Choroid plexus epithelial cell (primary cell): ENCODE measurements at places on chromosomes 16 and 17.

- no peak for DNase-seq
These were observed 31.1 kb upstream of the ADORA2B start for GRCh38 chr17:15913826-15914225.

DNA sequence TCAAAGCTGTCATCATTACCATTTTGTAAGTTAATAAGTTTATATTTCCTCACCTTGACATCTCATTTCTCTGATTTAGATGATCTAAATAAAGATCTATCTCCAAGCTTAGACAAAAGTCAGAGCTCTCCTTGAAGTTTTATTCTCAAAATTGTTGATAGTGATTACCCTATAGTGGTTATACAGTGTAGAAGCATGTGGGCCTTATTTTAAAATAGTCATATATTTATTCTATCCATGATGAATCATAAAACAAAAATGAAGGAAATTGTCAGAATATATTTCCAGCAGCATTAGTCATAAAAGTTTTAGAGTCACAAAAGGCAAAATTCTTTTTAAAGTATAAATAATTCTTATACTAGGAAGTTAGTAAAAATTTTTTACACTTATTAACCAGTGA lies 49.0 kb downstream of the RHOT1 start:
- DNase-seq = peak; percentile 46

GRCh38 chr16:27922433-27922832 lies 141.1 kb downstream of the GSG1L start:
- no peak for DNase-seq

DNA sequence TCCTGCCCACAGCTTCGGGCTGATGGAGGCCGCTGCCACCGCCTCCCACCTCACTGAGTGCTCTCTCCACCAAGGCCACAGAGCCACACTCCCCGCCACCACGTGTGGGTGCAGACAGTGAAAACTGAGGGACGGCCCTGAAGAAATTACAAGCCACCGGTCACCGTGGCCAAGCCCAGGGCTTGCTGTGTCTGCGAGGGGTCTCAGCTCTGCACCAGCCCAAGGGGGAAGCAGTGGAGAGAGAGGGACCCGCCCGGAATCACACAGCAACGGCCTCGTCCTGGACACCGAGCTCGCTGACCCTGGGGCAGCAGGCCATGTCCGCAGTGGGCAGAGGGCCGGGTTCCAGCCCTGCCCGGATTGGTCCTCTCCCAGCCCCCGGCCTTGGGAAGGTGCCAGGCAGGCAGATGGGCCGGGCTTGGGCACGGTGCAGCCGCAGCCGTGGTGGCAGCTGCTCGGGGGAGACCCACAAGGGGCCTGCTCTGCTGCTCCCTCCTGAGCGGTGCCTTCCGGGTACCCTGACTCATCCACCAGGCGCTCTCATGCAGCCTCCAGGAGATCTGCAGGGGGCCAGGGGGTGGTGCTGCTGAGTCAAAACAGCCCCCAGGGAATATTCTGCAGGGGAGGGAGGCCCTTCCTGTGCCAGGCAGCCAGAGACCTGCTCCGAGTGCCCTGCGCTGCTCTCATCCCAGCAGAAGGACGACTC lies 52.0 kb downstream of the CBFA2T3 start:
- DNase-seq = peak; percentile 93

DNA sequence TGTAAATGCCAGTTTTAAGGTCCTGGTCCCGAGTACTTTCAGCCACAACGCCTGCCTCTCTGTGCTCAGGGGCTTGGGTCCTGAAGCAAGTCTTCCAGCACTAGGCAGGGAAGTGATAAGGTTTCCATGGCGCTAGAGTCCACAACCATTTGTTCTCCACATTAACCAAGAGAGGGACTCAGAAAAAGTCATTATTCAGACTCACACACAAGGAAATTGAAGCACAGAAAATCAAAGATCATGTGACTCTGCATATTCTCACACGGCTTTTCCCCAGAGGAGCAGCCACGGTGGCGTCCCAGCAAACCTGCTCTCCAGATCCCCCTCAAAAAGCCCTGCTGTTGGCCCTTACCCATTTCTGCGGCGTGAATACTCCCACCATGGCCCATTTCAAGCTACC lies 9.7 kb downstream of the ENPP7 start:
- DNase-seq = peak; percentile 11

- no peak for DNase-seq
These were observed 25.4 kb upstream of the RPTOR start for GRCh38 chr17:80519091-80519781.
